ENCODE measurements at places on chromosomes 1 and 21.

- DNase-seq = no peak
Observed at GRCh38 chr1:176994931-176995596, 169.4 kb downstream of the ASTN1 start.

GRCh38 chr1:201419256-201419655 is 2.3 kb downstream of the TNNI1 start:
- no peak for DNase-seq

GRCh38 chr1:91883470-91883869 is 2.5 kb downstream of the TGFBR3 start:
- no peak for DNase-seq

- DNase-seq = no peak
Observed at GRCh38 chr1:175757381-175758015, 14.1 kb upstream of the TNR start.
